ENCODE measurements at places on chromosomes 7 and 10.

DNA sequence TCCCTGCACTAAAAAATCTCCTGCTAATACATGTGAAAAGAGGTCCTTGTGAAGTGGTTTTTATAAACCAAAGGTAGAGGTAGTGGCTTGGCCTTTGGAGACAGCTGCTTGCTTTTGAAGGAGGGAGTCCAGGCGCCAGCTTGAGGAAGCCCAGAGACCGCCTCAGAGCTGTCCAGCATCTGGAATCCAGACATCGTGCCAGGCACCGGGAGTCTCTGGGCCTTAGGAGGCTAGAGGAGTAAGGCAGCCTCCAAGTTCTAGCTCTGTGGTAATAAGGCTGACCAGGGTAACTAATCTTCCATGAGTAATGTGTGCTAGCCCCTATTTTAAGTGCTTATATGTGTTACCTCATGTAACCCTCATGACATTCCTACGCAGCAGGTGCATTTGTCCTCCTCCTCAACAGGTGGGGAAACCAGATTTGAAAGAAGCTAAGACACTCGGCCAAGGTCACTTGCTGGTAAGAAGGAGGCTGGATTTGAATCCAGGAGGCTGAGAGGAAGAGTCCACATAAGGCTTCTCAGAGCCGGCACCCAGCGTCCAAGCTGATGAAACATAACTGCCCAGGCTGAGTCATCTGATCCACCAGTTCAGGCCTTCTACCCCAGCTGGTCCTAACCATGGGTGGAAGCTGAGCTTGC, 26.1 kb downstream of the PRLHR start:
- DNase-seq, result no peak

- no peak for DNase-seq
These were observed 73.7 kb downstream of the ITIH5 start for GRCh38 chr10:7593063-7593462.

DNA sequence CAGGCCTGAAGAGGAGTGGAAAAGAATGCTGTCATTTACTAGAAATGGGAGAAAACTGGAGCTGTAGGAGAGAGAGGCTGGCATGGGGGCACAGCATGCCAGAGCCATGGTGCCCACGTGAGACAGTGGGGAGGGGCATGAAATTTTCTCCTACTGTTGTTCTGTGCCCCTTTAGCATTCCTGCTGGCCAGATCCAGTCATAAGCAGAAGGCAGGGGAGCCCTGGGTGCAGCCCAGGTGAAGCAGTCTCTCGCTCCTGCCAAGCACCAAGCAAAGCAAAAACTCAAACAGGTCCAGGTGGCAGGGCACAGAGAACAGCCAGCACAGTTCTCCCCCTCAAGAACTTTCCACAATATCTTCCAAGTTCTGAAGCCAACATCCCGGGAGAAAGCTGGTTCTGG, 383.2 kb downstream of the TCERG1L start:
- peak; percentile 17 for DNase-seq

DNA sequence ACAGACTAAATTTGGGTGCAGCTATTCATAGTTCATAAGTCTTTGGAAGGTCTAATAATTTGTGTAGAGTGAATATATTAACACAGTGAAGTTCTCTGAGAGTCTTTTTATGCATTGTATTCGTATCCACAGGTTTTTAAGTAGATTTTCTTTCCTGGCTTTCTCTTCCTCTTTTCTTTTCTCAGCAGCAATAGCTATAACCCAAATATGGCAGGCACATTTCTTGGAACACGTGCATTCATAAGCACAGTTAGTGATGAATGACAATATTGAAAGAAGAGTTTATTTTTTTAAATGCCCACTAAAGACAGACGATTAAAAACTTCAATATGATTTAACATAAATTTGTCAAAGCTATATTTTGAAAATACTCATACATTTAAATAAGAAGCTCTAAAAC, 220.5 kb upstream of the MBL2 start:
- DNase-seq, result no peak

- DNase-seq, result no peak
These were observed 28.1 kb downstream of the UBN2 start for GRCh38 chr7:139259142-139259541.

GRCh38 chr7:24956021-24956420, 24.0 kb downstream of the OSBPL3 start:
- no peak for DNase-seq

DNA sequence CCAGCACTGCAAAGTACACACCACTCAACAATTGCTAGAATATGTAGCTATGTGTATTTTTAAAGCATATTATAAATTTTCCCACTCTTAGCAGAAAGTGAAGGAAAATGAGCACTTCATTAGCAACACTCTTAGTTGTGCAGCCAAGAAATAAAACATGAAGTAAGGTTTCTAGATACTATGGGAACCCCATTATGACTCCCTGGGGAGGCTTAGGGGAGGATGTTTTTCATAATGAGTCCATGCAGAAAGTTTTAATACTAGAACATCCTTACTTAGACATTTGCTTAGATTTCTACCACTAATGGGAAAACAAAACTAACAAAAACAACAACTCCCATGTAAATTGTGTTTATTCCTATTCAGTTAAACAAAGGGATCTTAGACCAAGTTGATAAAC, 148.4 kb upstream of the HDAC9 start:
- no peak for DNase-seq

GRCh38 chr10:19930936-19931893, 115.0 kb downstream of the PLXDC2 start:
- no peak for DNase-seq

- no peak for DNase-seq
These were observed 24.5 kb upstream of the ELAPOR2 start for GRCh38 chr7:87083865-87084519.

- DNase-seq, result no peak
These were observed 12.1 kb downstream of the KBTBD2 start for GRCh38 chr7:32879460-32879859.

DNA sequence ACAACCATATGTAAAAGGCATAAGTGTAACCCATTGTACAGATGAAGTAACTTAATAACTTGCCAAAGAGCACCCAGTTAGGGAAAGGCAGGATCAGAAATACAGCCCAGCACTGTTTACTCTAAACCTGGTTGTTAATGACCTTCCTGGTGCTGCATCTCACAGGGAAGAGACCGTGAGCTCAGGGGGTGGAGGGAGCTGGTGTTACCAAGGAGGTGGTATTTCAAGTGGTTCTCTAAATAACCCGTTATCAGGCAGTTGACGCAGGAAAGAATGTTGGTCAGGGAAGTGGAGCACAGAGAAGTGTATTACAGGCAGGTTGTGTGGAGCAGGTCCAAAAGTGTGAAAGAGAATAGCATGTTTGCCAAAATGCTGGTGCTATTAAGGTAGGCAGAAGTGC, 4.4 kb upstream of the ST7 start:
- no peak for DNase-seq

DNA sequence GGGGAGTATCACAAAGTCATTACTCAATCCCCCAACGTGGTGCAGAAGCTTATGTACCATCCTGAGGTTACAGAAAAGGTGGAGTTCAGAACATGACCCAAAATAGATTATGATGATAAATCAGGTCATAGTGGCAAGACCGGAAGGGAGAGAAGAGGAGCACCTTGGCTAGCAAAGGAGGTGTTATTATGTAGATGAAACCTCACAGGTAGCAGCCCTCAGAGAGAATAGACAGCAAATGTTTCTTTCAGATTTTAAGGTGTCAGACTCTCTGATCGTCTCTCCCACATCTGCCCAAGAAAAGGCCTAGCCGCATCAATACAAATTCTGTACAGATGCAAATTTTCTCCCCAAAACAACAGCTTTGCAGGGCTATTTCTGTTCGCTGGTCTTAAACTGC, 88.3 kb upstream of the SEMA3D start:
- no peak for DNase-seq

GRCh38 chr10:133259602-133259989, 17.1 kb downstream of the ADAM8 start:
- no peak for DNase-seq

GRCh38 chr7:154840086-154840485, 162.8 kb downstream of the PAXIP1 start:
- DNase-seq, result peak; percentile 62

DNA sequence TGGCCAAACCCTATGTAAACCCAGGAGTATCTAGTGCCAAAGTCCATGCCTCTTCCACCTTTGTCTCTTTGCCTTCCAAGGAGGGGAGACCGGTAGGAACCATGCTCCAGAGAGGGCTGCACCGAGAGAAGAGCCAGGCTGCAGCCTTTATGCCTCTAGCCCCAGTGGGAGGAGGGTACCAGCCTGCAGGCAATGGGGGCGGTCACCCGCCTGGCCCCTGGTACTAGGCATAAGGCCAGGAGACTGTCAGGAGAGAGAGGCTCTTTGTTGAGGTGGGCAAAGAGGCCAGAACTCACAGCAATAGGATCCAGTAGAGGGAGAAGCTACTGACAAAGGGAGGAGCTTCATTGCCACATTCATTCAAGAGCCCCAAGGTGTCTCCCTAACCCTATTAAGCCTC, 146.6 kb upstream of the PDE1C start:
- DNase-seq, result peak; percentile 24

DNA sequence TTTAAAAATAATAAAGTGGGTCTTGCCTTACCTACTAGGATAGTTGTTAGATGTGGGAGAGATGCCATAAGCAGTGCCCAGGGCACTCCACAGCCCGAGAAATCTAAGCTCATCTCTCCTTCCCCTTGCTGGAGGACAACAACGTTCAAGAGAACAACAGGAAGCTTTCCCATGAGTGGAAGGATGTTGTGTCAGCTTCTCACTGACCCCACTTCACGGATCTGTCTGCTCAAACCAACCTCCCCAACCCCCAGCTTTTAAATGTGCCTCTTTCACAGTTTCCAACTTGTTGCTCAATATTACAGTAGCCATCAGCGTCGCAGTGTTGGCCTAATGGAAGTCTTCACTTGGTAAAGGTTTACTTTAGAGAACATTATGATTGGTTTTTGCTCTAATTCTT, 72.1 kb downstream of the PTPRE start:
- DNase-seq, result no peak

GRCh38 chr7:91566402-91566732, 302.1 kb downstream of the FZD1 start:
- DNase-seq, result no peak

- DNase-seq, result no peak
These were observed 118.2 kb downstream of the CDK6 start for GRCh38 chr7:92717993-92718716.

DNA sequence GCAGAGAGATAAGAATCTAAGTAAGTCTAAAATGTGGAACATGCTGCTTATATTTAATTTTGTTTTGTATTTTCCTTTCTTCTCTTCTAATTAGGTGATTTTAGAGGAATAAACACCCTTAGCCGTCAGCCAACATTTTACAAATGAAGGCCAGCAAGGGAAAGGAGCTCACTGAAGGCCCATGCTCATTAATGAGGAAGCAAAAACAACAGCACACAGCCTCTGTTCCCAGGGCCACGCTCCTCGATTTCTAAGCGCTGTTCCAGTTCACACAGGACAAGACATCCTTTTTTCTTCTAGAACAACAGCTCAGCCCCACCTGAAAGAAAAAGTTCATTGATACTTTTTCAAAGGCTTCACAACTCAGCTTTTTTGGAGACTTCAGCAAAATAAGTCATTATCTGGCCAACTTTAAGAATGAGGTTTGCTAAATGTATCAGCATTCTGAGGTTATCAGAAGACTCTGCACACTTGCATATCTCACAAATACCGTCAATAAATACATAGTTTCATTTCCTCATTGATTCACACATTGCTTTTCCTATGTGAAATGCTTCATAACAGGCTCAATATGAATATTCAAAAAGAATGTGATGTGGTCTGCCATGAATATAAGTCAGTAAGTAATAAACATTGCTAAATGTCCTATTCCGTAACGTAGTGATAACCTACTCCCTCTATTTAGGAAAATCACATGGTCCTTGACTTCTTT, 34.8 kb upstream of the SFMBT2 start:
- no peak for DNase-seq

GRCh38 chr10:125401462-125401861, 241.1 kb upstream of the CTBP2 start:
- no peak for DNase-seq

DNA sequence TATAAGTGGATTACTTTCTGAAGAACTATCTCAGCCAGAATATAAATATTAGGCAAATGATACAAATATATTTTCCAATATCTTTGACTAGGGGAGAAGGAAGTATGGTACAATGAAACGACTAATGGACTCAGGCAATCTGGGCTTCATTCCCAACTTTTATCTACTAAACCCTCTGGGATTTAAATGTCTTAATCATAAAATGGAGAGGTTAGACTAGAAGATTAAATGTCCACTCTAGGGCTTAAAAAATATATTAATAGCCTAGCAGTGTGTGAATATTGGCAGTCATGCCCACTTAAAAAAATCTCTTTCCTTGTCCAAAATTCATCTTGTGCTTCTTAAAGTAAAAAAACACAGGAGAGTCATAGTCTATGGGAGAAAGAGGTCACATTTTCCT, 98.3 kb downstream of the CTTNBP2 start:
- DNase-seq, result no peak

DNA sequence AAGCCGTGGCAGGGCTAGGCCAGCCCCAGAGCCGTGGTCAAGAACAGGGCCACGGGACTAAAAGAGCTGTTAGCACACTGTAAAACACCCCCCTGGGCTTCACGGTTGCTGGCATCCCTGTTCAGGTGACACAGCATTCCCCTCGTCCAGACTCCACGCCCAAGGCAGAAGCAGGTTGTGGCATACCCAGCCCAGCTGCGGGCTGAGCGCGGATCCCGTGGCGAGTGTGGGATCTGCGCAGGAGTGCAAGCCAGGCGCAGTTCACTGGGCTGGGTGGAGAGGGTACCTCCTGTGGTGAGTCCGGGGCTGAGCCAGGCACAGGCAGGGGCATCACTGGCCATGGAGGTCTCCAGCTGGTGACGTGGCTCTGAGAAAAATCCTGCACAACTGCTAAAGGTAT, 199.1 kb downstream of the FZD1 start:
- no peak for DNase-seq

DNA sequence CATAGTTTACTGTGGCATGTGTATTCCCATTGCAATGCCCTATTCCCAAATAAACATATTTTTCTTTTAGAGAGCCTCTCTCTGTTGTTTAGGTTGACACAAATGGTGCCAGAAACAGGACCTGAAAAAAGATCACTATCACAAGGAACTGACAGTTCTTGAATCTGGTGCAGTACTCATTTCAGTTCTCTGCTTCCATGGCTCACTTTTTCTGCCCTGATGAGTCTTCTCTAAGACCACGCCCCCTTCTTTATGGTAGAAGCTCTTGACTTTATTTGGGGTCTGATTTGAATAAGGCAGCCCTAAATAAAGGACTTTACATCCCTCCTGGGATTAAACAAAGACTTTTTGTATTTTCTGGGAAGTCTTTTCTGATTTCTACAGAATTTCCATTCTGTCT, 3.5 kb upstream of the CCDC126 start:
- DNase-seq, result no peak

GRCh38 chr10:99784016-99784726, 1.7 kb downstream of the ABCC2 start:
- no peak for DNase-seq

DNA sequence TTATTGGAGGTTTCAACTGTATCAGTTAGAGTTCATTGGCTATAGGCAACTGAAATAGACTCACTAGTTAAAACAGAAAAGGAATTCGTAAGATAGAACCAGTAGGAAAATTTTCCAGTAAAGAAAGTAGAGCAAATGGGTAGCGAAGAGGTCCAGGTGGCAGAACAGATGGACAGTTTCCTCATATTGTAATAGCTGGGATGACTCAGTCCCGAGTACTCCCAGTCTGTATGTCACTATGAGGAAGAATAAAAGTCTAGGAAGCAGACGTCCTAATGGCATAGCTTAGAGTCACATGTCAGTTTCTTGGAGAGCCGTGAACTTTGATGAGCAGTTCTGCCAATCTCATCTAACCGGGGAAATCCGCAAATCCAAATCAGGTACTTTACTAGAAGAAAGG, 95.3 kb downstream of the RNF32 start:
- DNase-seq, result no peak

Data from endodermal cell (in vitro differentiated cells).